COR-L47 (cell line): ENCODE measurements at places on chromosomes 3 and 15.

- DNase-seq, result no peak
Measured at GRCh38 chr3:108342837-108343486, 46.6 kb downstream of the HHLA2 start.

DNA sequence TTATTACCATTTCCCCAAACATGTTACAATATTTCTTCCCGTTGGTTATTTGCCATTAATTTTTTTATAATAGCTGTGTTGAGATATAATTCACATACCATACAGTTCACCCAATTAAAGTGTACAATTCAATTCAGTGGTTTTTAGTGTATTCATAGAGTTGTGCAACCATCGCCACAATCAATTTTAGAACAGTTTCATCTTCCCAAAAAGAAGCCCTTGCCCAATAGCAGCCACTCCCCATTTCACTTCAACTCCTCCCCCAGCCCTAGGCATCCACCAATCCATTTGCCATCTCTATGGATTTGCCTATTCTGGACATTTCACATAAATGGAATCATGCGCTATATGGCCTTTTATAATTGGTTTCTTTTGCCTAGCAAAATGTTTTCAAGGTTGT, 225.1 kb downstream of the EPHB1 start:
- DNase-seq, result no peak

DNA sequence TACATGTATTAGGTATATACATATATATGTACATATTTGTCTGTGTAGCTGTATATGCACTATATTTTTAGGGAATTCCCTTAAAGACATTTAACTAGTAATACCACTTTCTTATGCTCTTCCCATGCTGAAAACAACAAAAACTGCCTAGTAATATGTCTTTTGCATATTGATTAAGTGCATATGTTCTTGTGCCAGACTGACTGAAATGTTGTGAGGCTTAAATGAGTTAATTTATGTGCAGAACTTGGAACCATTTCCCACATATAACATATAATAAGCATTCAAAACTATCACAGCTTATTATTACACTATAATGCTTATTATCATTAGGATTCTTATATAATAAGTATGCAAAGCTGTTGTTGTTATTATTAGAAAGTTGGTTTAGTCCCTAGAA, 318.0 kb upstream of the KCNMB2 start:
- DNase-seq, result no peak

DNA sequence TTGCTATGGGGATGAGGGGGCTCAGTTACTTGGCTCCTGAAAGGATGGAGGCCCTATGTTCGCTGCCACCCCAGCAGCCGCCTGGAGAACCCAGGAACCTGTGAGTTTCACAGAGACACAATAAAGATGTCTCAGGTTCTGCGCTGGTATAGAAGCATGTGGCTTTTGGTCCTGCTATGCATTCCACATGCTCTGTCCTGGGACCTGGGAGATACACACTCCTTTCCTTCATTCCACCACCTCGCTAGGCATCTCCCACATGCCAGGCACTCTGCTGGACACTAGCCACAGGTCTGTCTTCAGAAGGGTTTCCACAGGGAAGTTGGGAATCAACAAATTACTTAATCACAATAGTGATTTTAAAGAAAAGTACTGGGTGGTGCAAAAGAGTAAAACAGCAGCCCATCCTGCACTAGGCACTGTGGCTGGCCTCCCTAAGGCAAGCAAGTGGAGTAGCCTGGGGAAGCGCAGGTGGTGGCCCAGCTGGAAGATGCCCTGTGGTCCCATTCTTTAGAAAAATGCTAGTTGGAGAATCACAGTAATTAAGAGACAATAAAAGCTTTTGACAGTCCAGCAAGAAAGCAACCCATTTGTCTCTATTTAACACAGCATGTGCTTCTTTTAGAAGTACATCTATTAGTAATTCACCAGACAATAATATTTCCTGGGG, 408.9 kb upstream of the WNT5A start:
- peak; percentile 79 for DNase-seq

DNA sequence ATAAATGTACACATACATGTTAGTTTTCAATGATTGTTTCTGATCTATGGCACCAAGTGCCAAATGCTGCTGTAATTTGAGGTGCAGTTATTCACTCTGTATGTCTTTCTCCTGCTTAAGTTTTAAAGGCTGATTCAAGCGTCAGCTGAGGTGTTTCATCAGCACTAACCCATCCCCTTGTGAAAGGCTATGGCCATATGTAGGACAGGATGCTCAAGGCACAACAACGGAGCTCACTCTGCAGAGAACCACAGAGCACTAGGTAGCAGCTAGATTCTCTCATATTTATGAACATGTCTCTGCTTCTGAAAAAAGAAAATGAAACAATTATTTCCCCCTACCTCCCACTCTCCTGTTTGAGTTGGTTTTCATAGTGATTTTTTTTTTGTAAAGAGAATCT, 340.0 kb upstream of the TMCO5A start:
- DNase-seq, result no peak

DNA sequence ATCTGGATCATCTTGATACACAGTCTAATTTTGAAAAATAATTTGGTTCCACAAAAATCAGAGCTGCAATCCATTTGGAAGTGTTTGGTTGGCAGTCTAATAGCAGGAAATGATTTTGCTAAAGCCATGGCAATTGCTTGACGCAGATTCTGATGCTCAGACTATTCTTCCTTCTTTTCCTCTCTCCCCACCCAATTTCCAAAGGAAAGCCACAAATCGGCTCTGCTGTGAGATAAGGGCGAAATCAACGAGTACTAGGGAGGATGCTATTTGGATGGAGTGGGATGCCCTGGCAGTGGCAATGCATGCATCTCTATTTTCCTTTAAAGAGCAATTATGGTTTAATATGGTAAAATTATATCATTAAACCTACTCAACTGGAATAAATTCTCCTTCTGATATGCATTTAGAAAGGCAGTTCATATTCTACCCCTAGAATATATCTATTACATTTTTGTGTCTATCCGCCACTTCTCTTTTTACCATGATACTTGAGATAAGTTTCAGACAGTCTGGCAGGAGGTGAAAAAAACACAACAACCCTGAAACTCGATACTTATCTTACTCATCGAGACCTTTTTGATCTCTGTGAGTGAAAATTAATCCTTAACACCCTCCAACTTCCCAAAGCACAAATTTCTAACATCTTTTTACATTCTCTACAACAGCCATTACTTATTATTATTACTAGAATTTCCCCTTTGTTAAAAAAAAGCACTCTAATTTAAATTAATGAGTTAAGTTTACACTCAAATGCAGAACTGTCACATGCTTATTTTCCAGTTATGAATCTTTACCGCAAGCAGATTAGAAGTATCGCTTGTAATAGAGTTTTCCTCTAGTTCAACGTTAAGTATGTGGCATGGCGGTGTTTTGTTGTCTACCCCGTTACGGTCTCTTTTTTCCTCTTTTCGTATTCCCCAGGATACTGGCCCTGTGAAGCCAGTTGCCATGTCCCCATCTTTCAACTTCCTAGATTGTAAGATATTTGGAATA, 433.3 kb downstream of the FOXP1 start:
- DNase-seq, result no peak

DNA sequence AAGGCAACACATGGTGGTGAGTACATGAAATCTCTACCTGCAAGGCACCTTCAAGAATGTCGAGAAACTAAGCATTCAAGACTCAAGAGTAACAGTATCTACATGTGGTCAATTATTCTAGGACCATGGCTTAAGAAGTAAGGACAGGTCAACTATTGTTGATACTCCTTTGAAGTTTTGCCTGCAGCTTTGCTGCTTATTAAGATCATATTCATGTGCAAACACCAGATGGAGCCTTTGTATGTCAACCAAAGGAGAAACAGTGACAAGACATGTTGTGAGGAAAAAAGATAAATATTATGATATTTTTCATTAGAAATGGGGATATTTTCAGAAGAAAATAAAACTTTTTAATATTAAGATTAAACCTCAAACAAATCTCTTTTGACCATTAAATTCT, 52.3 kb upstream of the FGF7 start:
- DNase-seq, result peak; percentile 13

DNA sequence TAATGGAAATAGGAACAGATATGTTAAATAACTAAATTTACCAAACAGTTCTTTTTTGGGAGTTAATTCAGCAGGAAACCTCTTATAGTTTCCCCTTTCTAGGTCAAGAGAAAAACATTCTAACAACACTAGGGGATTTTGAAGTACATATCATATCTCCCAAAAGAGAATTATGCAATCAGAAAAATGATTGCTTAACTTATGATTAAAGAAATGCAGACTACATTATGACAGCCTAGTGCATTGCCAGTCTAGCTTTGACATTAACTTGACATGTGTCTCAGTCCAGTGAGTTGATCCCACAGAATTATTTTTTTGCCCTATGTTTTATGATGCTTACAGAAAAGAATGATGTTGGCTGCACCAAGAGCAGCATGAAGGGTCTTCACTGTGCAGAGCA, 31.7 kb upstream of the NPHP3 start:
- no peak for DNase-seq

- DNase-seq, result no peak
Measured at GRCh38 chr3:188643736-188644135, 489.8 kb downstream of the LPP start.

- DNase-seq, result no peak
Measured at GRCh38 chr3:10173095-10173925, 8.6 kb downstream of the IRAK2 start.

DNA sequence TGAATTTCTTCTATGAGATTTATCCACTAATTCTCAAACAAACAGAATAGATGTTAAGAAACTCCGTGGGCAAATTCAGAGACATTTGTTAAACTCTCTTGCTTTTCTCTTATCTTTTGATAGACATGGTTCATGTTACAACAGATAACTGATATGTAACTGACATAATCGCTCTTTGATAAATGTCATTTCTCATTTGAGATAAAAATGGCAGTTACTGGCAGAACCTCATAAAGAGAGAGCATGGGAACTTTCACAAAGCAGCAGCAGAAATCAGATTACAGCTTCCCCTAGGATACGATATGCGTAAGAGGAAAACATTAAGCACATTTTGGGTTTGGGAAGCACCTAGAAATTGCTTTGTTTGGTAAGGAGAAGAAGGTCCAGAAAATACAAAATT, 126.1 kb downstream of the CADPS start:
- DNase-seq, result no peak

DNA sequence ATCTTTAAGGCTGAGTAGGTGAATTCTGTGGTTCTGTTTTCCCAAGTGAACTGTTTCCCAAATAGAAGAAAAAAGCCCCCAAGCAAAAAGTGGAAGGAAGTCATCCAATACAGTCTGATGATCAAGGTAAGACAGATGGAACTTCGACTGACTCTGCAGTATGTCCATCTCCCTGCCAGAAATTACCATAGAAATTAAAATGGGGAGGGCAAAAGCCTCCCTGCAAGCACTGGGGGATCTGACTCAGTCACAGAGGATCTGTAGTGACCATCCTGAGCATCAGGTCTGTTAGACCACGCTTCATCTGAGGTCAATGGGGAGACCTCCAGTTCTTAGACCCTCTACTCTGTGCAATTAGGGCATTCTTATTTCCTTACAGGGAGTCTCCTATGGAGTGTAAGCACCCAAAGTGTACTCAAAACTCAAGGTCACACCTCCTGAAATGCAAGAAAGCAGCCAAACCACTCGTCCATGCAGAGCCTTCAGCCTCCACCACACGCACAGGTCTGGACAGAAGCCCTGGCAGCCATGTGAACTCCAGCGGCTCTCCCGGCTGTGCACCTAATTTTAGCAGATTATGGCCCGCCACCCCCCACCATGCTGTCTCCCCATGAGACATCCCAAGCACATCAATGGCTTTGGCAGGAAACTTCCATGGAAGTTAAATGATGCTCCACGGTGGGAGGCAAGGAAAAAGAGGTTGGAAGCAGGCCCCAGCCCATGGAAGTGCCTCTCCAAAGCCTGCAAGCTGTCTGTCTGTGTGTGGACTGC, 348.7 kb downstream of the NTRK3 start:
- no peak for DNase-seq

GRCh38 chr3:124850212-124850611, 37.0 kb downstream of the ITGB5 start:
- DNase-seq, result no peak

DNA sequence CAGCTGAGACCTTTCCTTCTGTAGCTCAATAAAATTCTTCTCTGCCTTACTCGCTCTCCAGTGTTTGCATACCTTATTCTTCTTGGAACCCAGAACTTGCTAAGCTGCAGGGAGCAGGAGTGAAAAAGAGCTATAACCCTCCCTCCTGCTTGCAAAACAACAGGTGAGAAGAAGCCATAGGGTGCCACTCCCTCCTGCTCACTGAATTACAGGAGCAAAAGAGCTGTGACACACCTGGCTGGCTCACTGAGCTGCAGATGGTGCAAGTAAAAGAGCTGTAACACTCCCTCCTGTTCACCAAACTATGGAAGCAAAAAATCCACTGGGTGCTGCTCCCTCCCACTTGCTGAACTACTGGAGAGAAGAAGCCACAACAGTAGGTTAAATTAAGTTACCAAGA, 44.2 kb upstream of the C2CD4B start:
- no peak for DNase-seq

GRCh38 chr3:172065967-172066762, 26.8 kb downstream of the FNDC3B start:
- DNase-seq, result no peak

DNA sequence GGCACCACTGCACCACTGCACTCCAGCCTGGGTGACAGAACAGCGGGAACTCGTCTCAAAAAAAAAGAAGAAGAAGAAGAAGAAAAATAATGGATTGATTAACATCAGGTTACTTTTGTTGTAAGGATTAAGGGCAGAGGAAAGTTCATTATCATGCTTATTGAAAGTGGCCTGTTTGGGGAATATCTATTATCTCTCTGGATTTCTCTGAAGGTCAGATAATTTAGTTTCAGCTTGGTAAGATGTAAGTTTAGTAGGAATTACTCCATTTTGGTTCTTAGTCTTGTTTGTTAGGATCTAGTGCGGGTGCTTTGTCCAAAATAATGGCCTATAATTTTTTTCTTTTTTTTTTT, 2.5 kb upstream of the MTMR14 start:
- DNase-seq, result no peak

DNA sequence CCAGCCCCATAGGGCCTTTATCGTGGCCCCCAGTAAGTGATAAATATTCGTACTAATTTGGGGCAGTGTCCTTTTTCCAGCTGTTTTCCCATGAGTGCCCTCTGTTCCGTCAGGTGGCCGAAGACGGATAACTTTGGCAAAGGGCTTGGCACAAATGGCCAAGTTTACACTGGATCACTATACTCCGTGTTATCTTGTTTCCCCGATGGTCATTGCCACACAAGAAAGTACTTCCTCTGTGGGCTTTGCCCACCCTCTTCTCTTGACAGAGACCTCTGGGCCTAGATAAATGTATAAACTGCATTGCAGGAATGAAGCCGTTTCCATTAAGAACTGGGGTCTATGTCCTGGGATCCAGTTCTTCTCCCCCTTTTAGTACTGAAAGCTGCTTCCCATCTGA, 39.1 kb downstream of the SMAD3 start:
- no peak for DNase-seq

- DNase-seq, result peak; percentile 25
Measured at GRCh38 chr15:48318131-48318530, 13.1 kb upstream of the DUT start.

GRCh38 chr3:184284696-184285095, 8.9 kb downstream of the ECE2 start:
- DNase-seq, result peak; percentile 96

DNA sequence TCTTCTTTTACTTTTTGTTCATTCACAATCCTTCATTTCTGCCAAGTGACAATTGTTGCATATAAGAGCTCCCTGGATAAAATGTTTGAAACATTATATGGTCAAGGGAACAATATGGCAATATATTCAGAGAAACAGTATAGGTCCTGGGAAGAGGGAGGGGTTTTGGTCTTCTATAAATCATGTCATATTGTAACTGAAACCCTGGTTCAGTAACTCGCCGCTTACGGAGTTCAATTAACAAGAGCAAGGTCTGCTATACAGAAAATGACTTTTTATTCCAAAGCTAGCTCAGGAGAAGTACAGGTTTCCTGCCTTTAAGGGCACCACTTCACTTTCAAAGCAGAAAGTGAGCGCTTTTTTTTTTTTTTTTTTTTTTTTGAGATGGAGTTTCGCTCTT, 522.1 kb upstream of the TGFBR2 start:
- no peak for DNase-seq
